AG08395 (cell line): ENCODE measurements at places on chromosomes 3 and 15.

DNA sequence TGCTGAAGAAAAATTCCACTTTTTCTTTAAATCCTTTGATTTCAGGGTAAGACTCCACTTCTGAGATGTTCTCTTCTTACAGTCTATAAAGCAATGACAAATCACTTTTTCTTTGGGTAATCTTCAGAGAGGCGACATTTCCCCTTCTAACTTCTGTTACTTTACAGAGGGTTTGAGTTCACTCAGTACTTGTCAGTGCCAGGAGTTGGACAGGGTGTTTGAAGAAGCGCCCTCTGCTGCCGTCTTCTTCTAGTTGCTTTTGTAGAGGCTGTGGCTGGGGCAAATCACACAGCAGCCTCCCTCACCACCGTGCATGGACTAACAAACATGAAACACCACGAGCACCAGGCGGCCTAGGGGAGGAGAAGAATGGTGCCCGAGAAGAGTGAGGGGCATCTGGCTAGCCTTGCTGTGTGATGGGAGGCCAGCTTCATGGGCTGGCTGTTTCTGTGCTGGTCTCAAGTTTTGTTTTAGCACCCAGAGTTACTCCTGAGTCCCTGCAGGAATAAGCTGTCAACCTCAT, at the start of gene CD80:
Gene CD80, minus strand, starts transcription at position 174 of the 523 bp plus-strand sequence. CDS start 1,886 bp downstream, outside the sequence.
- DNase-seq, result peak; percentile 49

GRCh38 chr3:195872800-195873199, 35.6 kb downstream of the TNK2 start:
- no peak for DNase-seq

GRCh38 chr3:5787861-5788488, 600.5 kb downstream of the EDEM1 start:
- DNase-seq, result no peak

- DNase-seq, result no peak
These were observed 1.8 kb downstream of the TWF2 start for GRCh38 chr3:52237006-52237656.

GRCh38 chr3:128079823-128080222, 27.6 kb downstream of the SEC61A1 start:
- DNase-seq, result no peak

- no peak for DNase-seq
These were observed 155.8 kb downstream of the NR1D2 start for GRCh38 chr3:24100696-24101402.

- no peak for DNase-seq
These were observed 241.1 kb downstream of the ZNF621 start for GRCh38 chr3:40765884-40766283.

DNA sequence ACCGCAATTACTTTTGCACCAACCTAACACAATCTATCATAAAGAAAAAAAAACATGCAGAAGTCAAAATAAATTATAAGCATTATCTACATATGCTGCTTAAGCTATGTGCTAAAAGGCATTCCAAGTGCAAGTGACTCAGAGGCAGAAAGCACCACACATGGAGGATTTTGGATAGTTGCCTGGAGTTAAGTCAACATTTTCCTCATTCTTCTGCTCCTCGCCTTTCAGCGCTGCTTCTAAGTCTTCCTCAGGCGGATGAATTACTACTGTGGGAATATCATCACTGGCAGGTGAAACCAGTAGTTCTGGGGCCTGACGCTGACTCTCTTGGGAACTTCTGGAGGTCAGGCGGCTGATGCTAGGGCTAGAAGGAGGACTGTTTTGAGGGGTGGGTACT, 53.1 kb downstream of the SLC4A7 start:
- peak; percentile 90 for DNase-seq

- DNase-seq, result peak; percentile 49
These were observed 163.7 kb downstream of the MEIS2 start for GRCh38 chr15:36936613-36937012.

DNA sequence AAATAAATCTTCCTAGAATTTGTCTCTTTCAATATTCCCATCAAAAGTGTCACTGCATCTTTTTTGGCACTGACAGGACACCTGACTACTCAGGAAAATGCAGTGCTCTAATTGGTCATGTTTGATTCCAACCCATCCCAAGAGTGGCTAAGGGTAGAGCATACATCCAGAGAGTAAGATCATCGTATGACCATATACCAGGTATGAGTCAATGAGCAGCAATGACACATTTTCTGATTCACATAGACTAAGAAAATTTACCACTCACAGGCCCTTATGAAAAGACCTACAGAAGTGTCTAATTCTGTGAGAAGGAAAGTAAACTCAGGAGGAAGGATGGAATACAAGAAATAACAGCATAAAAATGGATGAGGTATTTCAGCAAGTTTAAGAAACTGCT, 434.2 kb downstream of the ZIC1 start:
- DNase-seq, result no peak

DNA sequence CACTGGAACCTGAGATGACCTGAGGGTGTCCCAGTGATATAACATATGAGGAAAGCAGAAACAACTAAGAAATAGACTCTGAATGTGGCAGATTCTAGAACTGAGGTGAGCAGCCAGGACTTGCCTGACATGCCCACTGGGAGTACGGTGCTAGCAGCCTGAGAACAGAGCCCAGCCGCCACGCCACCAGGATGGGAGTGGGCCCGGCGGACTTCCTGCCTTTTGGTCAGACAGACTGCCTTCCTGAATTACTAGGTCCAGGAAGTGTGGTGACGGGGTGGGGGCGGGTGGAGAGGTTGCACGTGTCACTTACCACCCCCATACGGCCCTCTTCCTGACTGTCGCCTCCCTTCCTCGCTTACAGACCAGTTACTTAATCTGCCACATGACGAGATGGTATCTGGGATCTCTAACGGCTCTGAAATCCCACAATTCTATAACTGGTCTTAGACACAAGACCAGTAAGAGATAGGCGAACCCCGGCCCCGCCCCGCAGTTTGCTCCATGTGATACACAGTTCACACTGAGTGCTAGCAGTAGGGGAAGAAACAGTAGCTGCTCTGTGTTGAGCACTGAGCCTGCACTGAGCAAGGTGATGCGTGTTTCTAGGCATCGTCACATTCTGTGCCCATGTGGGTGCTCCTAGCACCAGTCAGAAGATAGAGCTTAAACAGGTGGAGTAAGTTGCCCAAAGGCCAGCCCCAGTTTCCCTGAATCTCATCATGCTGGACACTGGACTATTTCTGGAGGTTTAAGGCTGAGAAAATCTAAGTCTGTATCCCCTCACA, 95.7 kb downstream of the CPN2 start:
- no peak for DNase-seq

DNA sequence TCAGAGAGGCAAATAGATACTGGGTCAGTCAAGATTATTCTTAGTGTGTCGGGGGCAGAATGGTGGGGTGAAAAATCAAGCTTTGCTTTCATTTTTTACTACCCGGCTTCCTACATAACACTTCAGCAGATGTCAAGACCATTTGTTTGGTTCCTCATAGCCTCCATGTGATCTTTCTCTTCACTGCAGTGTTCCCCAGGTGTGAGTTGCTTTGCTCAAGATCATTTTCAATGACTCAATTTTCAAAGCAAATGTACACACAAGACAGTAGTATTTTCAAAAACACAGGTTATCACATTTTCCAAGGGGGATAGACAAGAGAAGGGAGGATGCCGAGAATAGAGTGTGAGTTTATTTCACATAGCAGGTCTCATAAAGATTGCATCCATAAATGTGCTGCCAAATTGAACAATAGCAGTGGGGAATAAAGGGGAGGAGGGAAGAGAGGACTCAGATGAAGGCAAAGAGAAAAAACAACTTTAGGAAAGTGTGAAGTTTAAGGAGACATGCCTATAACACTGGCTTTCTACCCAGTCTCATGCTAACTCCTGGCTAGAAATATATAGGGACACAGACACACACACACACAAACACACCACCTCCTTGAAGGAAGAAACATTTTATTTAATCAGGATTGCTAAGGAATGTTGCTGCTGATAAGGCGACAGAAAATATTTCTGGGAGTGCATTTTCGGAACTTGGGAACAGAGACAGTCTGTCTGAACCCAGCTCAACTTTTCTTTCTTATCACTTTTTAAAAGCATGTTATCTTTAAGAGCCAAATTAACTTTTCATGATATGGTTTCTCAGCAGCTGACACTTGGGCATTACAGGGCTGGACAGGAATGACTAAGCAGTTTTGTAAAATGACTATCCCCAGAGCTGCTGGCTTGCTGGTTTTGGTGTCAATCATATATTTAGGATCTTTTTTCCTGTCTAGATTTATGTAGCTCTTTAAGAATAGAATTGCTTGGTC, 402.4 kb downstream of the RBMS3 start:
- DNase-seq, result peak; percentile 16

- no peak for DNase-seq
These were observed 10.6 kb upstream of the ACAN start for GRCh38 chr15:88792342-88793282.

- no peak for DNase-seq
These were observed 318.2 kb upstream of the ONECUT1 start for GRCh38 chr15:53108319-53108718.

DNA sequence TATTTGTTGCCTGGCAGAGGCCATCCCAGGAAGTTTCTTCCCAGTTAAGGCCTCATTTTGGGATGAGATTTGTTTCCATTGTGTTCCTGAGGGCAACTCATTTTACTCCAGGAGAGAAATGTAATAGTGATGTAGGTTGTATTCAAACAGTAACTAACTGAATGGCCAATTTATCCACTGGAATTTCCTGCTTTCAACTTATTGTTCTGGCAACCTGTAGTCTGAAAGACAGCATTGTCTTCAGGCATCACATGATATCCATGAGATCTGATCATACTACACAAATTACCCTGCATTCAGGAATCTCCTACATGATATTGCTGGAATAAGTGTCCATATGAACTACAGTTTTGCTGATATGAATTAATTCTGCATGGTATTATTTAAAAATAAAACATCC, 79.5 kb upstream of the FGF7 start:
- DNase-seq, result no peak

DNA sequence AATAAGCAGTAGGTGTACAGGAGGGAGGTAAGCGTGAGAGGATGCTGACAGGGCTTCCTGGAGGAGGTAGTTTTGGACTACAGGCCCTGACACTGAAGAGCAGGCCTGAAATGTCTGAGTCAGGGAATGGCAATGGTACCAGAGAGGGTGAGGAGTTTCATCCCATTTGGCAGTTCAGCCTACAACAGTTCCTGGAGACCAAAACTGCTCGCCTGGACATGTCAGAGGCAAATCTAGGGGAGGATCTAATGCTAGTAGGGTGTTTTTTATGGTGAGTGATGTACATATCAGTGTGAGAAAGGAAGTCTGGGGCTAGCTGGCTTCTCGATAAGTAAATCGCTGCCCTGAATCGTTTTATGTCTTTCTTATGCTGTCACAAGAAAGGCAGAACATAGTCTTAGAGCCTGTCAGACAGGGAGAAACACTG, 13.8 kb upstream of the TNFSF10 start:
- DNase-seq, result no peak

GRCh38 chr3:154517404-154517803, 87.4 kb upstream of the GPR149 start:
- no peak for DNase-seq

- no peak for DNase-seq
These were observed 68.0 kb upstream of the XCR1 start for GRCh38 chr3:46095307-46095706.

- DNase-seq, result no peak
These were observed 779.6 kb upstream of the ARPP21 start for GRCh38 chr3:34859746-34860145.

GRCh38 chr3:175518459-175518858, 659.3 kb downstream of the NAALADL2 start:
- DNase-seq, result no peak

GRCh38 chr15:70146771-70147170, 49.1 kb upstream of the TLE3 start:
- no peak for DNase-seq

- DNase-seq, result no peak
These were observed 46.4 kb downstream of the ST3GAL6 start for GRCh38 chr3:98809557-98809956.

DNA sequence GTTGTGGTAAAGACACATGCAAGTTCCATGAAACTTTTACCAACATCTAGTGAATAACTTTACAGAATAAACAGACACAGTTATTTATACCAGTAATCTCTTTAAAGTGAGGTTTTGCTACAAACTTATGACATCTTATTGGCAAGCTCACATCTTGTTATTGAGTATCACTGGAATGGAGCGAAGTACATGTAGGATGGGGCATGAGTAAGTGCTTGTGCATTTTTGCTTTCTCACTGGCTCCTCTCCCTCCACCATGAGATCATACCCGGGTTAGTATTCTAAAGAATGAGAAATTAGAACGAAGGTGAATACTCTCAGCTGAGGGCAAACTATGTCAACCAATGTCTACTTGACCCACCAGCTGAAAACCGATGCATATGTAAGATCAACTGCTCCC, 193.3 kb upstream of the ZNF717 start:
- DNase-seq, result no peak

DNA sequence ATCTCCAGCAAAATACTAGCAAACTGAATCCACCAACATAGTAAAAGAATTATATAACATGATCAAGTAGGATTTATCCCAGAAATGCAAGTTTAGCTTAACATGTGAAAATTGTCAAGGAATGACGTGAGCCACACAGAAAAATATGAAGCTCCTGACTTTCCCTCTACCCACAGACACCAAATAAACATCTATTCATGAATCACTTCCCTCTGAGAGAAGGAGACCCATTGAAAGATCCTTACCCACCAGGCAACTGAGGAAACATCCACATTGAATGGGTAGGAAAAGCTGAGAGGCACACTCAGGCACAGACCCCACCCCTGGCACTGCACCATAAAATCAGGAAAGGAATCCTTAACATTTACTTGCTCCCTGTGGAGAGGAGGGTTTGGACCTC, 102.2 kb upstream of the MANF start:
- DNase-seq, result peak; percentile 35

- no peak for DNase-seq
These were observed 23.4 kb downstream of the PLA2G4D start for GRCh38 chr15:42070976-42071350.

GRCh38 chr15:75597667-75598341, 18.7 kb upstream of the PTPN9 start:
- DNase-seq, result peak; percentile 30

GRCh38 chr15:78615151-78615589, 5.6 kb downstream of the CHRNA3 start:
- no peak for DNase-seq

DNA sequence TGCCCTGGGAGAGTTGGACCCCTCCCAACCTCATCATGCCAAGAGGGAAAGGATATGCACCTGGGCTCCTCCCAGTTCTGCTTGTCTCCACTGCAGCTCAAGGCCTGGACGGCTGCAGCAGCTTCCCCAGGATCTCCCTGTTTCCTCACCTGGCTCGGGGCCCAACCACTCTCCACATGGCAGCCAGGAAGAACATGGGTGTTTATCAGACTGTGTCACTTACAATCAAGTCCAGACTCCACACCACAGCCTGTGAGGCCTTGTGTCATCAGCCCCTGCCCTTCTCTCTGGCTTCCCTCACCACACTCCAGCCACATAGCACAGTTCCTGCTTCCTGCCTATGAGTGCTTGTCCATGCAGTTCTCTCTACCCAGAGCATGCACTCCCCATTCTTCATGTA, 534.4 kb downstream of the EPHB1 start:
- no peak for DNase-seq

- DNase-seq, result no peak
These were observed 8.5 kb downstream of the TNK2 start for GRCh38 chr3:195899701-195900435.
